IMR-90 (cell line): ENCODE measurements at places on chromosomes 12 and 14. TPM values are rescaled to one million over a fixed set of nuclear protein-coding genes. Genes with fewer than 3 reads are reported as not detected.
A peak's percentile ranks its signal among the peaks of the same experiment; 100 is the strongest.

Gene TMEM119
- polyA plus RNA-seq = 8.4 and 9.2 TPM in 2 replicates

GRCh38 chr14:103696466-103697071 lies 18.7 kb downstream of the XRCC3 start:
- DNase-seq = peak; percentile 91

Gene NYNRIN
- polyA plus RNA-seq = 5.3 and 5.4 TPM in 2 replicates

Gene VDR
- polyA plus RNA-seq = 8.5 and 10.8 TPM in 2 replicates

GRCh38 chr12:47509398-47509851 lies 196.4 kb downstream of the RPAP3 start:
- peak; percentile 82 for DNase-seq

- no peak for DNase-seq
Measured at GRCh38 chr12:57604992-57605810, 577 bp downstream of the DTX3 start.
